Hematopoietic multipotent progenitor cell treated with erythropoietin and hydrocortisone succinate and interleukin-3 and kit ligand, for 15 days (in vitro differentiated cells): ENCODE measurements at places on chromosomes 3 and 15.

DNA sequence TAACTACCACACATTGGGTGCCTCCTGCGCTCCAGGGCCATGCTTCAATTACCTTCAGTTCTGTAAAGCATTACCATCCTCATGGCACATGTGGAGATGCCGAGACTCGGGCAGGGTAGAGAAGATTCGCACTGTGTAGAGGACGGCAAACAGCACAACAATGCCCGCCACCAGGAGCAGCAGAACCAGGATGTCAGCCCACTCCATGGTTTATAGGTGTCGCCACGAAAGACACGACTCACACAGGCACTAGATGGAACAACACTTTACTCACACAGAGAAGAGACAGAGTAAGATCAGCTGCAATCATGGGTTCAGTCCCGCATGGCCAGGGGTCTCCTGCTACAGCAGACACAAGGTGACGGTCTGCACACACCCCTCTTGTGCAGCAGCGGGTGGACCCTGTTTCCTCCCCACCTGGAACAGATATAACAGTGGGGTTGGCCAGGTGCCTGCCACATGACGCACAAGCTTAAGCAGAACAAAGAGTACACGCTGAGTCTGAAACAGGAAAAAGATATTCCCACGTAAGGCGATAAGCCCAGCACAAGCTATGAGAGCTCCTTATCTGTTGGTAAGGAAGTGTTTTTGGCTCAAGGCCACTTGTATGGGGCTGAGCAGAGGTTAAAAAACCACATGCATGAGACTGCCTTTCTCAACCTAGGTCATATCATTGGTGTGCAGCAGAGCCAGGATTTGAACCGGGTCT, 2.5 kb upstream of the TBC1D21 start:
- no peak for DNase-seq

DNA sequence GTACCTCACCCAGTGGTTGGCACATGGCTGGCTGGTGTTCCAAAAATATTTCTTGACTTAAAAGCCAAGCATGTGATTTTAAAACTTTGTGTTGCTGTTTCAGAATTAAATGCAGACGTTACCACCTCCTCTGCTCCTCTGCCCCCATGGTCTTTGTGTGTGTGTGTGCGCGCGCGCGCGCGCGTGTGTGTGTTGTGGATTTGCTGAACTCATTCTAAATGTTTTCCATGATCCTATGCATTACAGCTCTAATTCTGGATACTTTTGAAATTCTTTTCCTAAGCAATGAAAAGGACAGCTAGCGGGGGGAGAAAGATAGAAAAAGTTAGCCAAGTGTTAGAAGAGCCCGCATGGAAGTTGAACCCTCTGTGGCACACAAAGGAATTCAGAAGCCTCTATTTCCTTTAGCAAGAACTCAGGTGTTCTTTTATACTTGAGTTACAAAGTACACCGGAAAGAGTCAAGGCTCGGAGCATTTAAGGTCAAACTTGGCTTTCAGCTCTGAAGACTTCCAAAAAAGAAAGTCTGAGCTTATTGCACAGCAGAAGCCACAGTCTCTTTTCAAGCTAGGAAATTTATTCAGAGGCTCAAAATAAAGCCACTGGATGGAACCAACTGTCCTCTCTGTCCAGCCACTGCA, 350.5 kb upstream of the TBL1XR1 start:
- DNase-seq: no peak

DNA sequence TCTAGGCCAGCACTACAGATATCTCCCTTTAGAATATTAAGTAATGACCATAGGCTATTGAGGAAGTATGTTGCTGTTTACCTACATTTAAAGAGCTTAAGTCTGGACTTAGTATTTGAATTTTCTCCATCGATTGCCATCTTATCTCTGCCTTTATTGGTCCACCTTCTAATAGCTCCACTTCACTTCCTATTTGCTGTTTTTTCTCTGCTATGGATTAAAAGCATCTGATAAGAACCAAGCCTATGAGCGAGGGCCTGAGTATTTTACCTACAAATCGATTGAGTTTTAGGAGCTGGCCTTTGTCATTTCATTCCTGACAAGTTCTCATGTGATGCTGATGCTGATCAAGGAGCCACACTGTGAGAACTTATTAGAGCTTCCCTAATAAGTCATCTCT, 52.6 kb upstream of the AKAP13 start:
- no peak for DNase-seq

DNA sequence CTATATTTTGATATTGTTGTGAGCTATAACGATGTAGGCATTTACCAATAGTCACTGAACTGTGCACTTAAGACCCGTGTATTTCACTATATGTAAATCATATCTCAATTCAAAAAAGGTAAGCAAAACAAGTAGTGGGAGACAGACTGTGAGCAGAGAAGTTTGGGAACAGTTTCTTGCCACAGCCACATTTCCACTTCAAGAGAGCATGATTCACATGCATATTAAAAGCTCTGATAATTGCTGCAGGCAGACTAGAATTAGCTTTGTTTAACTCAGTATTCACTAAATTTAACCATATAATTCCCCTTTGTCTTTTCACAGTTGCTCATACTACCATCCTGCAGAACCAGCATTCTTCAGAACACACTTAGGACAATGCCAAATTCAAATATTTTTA, 168.4 kb upstream of the ZNF385D start:
- no peak for DNase-seq

DNA sequence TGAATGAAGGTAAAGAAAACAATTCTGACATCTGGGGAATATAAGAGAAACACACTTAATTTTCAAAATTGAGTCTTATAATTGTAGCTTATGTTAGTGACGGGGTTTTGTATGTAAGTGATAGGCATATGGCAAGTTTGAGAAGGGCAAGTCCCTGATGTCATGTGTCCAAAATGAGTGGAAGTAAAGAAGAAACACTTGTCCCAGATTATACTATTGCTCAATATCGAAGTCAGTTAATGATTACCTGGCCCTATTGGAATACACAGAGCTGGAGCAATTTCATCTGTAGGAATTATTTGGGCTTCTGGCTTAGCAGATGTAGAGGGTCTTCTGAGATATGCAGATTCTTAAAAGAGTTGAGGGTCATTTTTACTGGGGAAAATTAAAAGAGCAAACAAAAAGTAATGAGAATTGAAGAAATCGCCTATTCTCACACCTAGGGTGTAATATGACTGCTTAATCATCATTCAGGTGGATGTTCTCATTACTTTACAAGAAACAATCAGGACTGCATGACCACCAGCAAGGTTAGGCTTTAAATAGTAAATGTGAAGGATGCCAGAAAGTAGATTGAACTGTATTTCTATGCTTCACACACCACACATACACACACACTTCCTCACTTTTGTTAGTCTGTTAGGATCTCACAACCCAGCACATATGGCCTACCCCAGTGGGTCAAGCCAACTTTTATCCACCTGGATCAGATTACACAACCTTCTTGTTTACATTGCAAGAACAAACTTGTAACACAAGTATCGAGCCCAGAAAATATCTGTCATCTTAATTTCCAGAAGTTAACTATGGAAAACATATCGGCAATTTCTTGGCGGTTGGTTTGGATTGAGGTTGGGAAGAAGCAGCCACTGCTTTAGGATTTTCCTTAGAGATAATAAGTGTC, 183.3 kb upstream of the LRRC3B start:
- no peak for DNase-seq

DNA sequence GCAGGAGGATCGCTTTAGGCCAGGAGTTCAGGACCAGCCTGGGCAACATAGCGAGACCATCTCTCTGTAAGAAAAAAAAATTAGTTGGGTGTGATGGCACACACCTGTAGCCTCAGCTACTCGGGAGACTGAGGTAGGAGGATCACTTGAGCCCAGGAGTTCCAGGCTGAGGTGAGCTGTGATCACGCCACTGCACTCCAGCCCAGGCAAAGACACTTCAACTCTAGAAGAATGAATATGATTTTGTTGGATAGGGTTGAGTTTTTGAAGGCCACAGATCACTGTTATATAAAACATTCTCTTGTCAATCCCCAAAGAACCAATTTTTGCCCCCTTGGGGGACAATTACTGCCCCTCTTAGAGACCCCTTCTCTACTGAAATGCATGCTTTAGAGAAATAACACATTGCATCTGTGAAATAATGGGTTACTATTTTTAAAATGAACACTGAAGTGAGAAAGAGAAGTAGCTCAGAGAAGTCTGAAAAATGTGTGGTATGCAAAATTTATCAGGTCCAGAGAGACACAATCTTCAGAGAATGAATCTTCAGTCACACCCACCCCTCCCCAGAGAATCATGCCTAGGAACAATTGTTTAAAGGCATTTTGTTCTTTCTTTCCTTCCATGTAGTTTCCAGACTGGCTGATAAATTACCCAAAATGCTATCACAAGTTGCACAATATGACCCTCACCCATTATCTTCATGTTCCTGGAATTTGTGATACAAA, 42.7 kb downstream of the METTL6 start:
- no peak for DNase-seq

DNA sequence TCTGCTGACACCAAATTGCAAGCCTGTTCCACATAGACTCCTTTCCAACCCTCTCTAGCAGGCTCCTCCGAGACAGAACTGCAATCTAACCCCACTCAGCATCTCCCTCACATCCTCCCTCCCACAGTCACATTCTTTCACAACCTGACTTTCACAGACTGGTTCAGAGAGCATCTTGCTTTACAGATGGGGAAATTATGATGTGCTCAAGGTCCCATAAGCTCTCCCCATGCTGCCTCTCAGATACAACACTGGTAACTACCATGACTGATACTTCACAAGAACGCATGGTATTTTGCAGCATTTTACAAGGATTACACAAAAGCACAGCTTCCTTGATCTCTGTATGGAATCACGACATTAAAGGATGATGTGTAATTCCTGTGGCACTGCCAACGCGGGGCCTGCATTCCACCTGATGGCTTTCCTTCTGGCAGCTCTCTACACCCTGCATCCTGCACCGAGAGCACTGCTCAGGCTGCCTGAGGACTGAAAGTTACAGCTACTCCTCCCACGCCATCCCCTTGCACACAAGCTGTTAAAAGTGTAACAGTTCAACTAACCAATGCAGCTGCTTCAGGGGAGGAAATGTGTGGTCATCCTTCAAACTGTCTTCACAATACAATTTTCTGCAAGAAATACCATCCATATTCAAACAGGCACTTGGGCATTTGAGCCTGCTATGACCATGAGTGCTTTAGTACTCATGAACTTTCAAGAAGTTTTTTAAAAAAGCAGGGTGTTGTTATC, 27.6 kb downstream of the TBC1D2B start:
- no peak for DNase-seq

DNA sequence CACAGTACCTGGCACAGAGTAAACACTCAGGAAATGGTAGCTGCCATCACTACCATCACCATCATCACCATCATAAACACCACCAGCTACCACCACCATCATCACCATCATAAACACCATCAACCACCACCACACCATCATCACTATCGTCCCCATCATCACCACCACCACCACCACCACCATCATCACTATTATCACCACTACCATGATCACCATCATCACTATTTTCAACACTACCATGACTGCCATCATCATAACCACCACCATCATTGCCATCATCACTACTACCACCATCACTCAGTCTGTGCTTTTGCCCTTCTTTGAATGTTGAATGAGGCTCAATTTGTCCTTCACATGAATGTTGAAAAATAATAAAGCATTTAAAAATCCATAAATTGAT, 21.2 kb upstream of the IL16 start:
- DNase-seq: no peak
